D341Med (cell line): ENCODE measurements at places on chromosomes 5 and 9.

GRCh38 chr5:139113892-139114291 lies 84.3 kb downstream of the SIL1 start:
- no peak for DNase-seq

GRCh38 chr9:133704711-133705181 lies 33.4 kb downstream of the SARDH start:
- no peak for DNase-seq

DNA sequence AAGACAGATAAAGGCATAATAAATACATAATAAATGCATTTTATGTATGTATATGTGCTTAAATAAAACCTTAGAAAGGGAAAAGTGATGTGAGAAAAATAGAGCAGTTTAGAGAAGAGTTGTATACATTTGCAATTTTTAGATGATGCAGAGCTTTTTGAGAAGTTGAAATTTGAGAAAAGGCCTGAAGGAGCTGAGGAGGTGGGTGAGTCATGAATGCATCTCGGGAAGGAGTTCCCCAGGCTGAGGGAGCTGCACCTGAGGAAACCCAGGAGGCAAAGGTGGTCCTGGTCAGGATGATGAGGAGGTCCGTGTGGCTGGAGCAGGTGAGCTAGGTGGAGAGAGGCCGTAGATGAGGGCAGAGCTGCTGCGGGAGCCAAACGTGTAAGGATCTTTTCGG lies 17.4 kb upstream of the CD180 start:
- no peak for DNase-seq

DNA sequence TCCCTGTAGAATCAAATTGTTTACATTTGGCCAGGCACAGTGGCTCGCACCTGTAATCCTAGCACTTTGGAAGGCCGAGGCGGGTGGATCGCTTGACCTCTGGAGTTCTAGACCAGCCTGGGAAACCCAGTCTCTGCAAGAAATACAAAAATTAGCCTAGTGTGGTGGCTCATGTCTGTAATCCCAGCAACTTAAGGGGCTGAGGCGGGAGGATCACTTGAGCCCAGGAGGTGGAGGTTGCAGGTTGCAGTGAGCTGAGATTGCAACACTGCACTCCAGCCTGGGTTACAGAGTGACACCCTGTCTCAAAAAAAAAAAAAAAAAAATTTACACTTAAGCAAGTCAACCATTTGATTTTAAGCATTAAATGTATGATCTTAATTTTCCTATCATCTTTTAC lies 17.5 kb upstream of the IQGAP2 start:
- no peak for DNase-seq

DNA sequence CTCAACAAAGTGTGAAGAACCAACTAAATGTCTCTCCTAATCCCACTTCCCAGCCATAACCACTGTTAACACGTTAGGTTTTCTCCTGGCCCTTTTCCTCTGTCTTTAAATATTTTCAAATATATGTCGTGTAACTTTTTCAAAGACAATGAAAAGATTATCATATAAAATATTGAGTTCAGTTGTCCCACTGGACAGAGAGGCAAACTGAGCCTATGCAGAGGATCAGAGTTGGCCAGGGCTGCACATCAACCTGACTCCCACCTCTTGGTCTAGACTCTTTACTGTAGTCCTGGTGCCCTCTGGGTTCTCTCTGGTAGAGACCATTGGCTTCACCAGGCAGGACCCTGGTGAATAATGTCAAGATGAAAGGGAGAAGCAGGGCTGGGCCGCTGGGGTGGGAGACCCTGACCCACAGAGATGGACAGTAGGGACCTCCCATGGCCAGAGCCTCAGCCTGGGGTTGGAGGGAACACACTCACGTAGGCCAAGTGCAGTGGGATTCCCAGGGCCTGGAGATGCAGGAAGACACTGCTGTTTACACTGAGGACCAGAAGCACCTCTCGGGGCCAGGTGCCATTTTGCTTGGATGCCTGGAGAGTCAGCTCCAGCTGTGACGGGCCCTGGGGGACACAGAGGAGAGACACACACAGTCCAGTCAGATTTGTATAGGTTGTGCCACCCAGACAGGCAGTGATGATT lies 25.1 kb downstream of the ENG start:
- no peak for DNase-seq

DNA sequence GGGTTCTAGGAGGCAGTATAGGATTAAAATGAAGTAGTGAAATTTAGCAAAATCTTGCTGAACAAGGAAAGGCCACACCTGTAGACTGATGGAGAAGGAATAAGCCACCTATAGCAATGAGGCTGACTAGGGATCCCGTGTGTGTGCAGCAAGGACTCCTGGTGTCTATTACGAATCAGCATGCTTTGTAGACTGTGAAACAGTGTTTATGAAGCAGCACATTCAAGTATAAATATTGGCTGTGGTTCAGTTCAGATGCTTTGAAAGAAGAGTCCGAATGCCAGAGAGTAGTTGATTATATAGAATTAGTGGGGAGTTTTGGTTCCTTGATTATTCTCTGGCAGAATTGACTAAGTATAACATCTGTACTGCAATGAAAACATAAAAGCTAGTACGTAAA lies 41.8 kb downstream of the CAST start:
- no peak for DNase-seq

DNA sequence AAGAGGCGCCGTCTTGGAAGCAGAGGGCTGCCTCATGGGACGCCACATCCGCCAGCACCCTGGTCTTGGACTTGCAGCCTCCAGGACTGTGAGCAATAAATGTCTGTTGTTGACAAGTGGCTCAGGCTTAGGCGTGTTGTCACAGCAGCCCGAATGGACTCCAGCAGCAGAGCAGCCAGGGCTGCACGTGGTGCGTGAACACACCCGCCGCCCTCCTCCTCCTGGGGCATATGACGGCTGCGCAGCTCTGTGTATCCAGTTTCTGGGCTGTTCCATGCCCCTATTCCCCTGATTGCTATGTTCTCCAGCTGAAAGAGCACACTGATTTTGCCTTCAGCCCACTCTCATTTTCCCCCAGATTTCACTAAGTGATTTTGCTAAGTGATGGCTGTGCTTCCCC lies 36.0 kb upstream of the CLPTM1L start:
- DNase-seq, result no peak

- no peak for DNase-seq
Observed at GRCh38 chr5:66987126-66987525, 209.5 kb downstream of the CD180 start.
